Activated CD4-positive, alpha-beta T cell treated with anti-CD3 and anti-CD28 coated beads, Interleukin-2, amount 10 ng/mL, durations not matched to agents 24 days and 14 days (primary cell): ENCODE measurements at places on chromosomes 11 and 22. TPM values are rescaled to one million over a fixed set of nuclear protein-coding genes. Genes with fewer than 3 reads are reported as not detected.

GRCh38 chr11:104694259-104695064, 203.8 kb downstream of the CASP12 start:
- H3K4me1 ChIP-seq: peaks cover 2% of the 10 kb centered on the region
- no peak for DNase-seq
- no peaks in the 10 kb centered on the region for H3K27me3 ChIP-seq
- no peak overlapping the region for H3K4me3 ChIP-seq

DNA sequence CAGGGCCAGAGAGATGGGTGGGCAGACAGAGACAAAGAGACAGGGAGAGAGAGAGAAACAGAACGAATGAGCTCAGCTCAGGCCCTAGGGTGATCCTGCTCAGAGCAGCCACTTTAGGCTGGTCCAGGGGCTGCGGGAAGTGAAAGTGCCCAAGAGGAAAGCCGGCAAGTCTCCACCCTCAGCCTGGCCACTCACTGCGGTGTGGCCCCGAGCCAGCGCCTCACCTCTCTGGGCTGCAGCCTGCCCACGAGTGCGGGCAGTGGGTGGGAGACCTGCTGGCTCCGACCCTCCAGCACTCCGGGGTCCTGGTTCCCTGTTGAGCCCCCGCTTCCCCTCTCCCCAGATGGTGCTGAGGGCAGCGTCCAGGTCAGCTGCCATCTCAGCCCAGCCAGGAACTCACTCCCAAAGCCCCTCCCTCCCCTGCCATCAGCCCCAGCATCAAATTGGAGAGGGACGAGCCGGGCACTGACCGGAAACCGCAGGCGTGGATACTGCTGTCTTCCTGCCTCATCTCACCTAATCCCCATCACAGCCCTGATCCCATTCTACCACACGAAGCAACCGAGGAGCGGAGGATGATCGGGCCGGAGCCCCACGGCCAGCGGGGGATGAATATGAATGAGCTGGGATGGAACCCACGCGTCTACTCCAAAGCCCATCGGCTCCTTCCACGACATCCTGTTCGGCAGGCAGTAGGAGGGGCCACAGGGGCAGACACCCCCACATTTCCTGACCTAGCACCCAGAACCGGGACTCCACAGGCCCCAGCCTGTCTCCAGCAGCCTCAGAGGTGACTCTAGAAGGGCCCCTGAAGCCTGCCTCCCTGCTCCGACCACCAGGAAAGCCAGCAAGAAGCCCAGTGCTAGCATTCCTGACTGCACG, 16.9 kb downstream of the ELFN2 start:
- no peak overlapping the region for H3K4me3 ChIP-seq
- no peak for DNase-seq
- no peak overlapping the region for H3K27ac ChIP-seq
- peaks cover 16% of the 10 kb centered on the region for H3K27me3 ChIP-seq
- H3K4me1 ChIP-seq: peaks cover 8% of the 10 kb centered on the region

DNA sequence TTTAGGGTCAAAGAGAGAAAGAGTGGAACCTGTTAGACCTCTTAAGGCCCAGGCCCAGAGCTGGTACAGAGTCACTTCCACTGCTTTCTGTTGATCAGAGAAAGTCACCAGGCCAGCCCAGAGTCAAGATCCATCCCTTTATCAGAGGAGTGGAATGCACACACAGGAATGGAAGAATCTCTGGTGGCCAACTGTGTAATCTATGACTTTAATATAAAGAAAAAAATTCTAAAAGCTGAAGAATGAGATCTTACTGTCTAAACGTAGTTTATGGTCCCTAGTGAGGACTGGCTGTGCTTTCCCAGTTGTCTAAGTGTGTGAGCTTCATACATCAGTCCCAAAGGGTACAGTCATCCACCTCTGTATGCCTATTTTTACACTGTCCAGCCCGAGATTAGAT, 51.0 kb downstream of the PPFIBP2 start:
- no peaks in the 10 kb centered on the region for H3K4me1 ChIP-seq
- no peaks in the 10 kb centered on the region for H3K36me3 ChIP-seq
- H3K4me3 ChIP-seq: no peak overlapping the region
- H3K27me3 ChIP-seq: peaks cover 13% of the 10 kb centered on the region
- H3K27ac ChIP-seq: no peak overlapping the region

GRCh38 chr11:46055371-46055770, 65.9 kb downstream of the PHF21A start:
- no peak for DNase-seq
- no peak overlapping the region for H3K27ac ChIP-seq
- peaks cover 10% of the 10 kb centered on the region for H3K36me3 ChIP-seq
- peaks cover 9% of the 10 kb centered on the region for H3K4me1 ChIP-seq
- H3K27me3 ChIP-seq: no peaks in the 10 kb centered on the region

GRCh38 chr11:82818409-82819043, 81.7 kb downstream of the PRCP start:
- H3K4me3 ChIP-seq: no peak overlapping the region
- H3K4me1 ChIP-seq: no peaks in the 10 kb centered on the region
- peaks cover 20% of the 10 kb centered on the region for H3K27me3 ChIP-seq
- H3K36me3 ChIP-seq: no peaks in the 10 kb centered on the region

- H3K36me3 ChIP-seq: peaks cover 5% of the 10 kb centered on the region
- H3K27me3 ChIP-seq: no peaks in the 10 kb centered on the region
- no peak overlapping the region for H3K4me3 ChIP-seq
- H3K4me1 ChIP-seq: no peaks in the 10 kb centered on the region
- H3K27ac ChIP-seq: no peak overlapping the region
These were observed 47.0 kb upstream of the ARFGAP3 start for GRCh38 chr22:42904050-42904449.

GRCh38 chr11:130769782-130770535, 146.3 kb downstream of the SNX19 start:
- peaks cover 4% of the 10 kb centered on the region for H3K27me3 ChIP-seq
- peaks cover 8% of the 10 kb centered on the region for H3K4me1 ChIP-seq
- H3K27ac ChIP-seq: no peak overlapping the region

- H3K27ac ChIP-seq: no peak overlapping the region
- H3K4me3 ChIP-seq: no peak overlapping the region
- DNase-seq: no peak
- H3K4me1 ChIP-seq: no peaks in the 10 kb centered on the region
- H3K27me3 ChIP-seq: no peaks in the 10 kb centered on the region
- no peaks in the 10 kb centered on the region for H3K36me3 ChIP-seq
These were observed 3.1 kb downstream of the CSNK2A3 start for GRCh38 chr11:11349870-11350337.

Gene BACE1
- 0.33 and 0.40 TPM in 2 replicates for total RNA-seq

DNA sequence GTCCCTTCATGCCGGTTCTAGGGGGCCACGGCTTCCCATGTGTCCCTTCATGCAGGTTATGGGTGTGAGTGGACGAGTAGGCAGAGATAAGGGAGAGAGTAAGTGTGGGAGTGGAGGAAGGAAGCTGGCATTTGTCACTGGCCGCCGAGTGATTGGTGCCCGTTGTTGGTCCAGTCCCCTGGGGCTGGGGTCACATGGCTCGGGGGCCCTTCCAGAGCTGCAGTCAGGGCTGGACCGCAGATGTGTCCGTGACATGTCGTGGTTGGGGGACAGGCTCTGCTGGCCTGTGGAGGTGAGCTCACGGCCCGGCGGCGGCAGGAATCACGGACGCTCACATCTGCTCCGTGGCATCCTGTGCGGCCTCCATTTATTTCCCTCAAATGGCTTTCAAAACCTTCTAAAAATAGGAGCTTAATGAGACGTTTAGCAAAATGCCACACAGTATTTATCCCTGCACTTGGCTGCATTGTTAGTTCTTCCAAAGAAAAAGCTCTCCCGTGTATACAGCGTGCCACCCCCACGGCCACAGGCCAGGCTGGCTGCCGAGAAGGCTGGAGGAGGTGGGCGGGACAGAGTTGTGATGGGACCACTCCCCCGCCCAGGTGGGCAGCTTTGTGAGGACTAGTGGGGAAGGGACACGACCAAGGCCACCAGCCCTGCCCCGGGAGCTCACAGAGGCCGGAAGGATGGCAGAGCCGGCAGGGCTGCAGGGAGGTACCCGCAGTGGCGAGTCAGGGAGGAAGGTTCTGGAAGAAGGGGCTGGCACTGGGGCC, 386.7 kb downstream of the TBC1D22A start:
- H3K4me3 ChIP-seq: no peak overlapping the region
- H3K27ac ChIP-seq: no peak overlapping the region
- no peaks in the 10 kb centered on the region for H3K27me3 ChIP-seq
- DNase-seq: no peak
- peaks cover 2% of the 10 kb centered on the region for H3K4me1 ChIP-seq

GRCh38 chr11:20208622-20209111, 48.4 kb upstream of the DBX1 start:
- peaks cover 46% of the 10 kb centered on the region for H3K27me3 ChIP-seq
- H3K4me1 ChIP-seq: no peaks in the 10 kb centered on the region
- no peak for DNase-seq
